Tibial nerve (tissue), 4 donors: ENCODE measurements at places on chromosomes 2 and 18. TPM values are rescaled to one million over a fixed set of nuclear protein-coding genes. Genes with fewer than 3 reads are reported as not detected.

- no peaks in the 10 kb centered on the region for H3K36me3 ChIP-seq
- H3K27me3 ChIP-seq, result no peaks in the 10 kb centered on the region
- no peaks in the 10 kb centered on the region for H3K4me1 ChIP-seq
- DNase-seq, result no peak
- H3K27ac ChIP-seq, result no peak overlapping the region
Observed at GRCh38 chr2:71250935-71251334, 24.0 kb upstream of the PAIP2B start.

The MAIP1 gene
- 9.0 TPM for total RNA-seq

DNA sequence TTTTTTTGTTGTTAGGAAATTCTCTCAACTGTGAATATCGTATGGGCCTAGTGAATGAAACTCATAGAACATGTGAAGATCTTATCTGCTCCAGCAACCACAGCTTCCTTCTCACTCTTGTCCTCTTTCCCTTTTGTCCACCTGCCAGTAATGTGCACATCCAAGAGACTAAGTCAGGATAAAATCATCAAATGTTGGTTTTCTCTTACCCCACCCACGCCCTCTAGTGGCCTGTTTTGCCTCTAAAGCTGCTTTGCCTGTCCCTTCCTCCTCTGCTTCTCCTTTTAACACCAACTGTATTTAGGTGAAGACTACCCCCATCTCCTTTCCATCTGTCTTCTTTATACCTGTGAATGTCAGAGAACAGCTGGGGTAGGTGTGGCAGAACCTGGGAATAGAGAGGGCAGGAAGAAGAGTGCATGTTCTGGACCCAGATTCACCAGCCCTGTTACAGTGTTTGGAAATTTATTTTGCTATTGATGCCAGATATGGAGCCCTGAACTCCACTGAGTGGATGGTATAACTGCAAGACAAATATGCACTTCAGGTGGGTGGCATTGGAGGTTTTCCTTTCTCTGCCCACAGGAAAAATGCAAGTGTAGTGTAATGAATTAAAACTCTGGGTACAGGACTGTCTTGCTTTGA is 8.4 kb upstream of the MGAT5 start:
- H3K27ac ChIP-seq, result no peak overlapping the region
- no peaks in the 10 kb centered on the region for H3K27me3 ChIP-seq
- H3K36me3 ChIP-seq, result no peaks in the 10 kb centered on the region
- no peaks in the 10 kb centered on the region for H3K4me1 ChIP-seq

The OR6B2 gene
- 2.8 TPM for total RNA-seq
